ENCODE measurements at places on chromosomes 5 and 9. TPM values are rescaled to one million over a fixed set of nuclear protein-coding genes. Genes with fewer than 3 reads are reported as not detected.

Gene ITGA1
- total RNA-seq: 34.9 TPM

Gene PTPN3
- 6.8 TPM for total RNA-seq

Gene NRARP
- 4.9 TPM for total RNA-seq

Gene STC2
- 13.5 TPM for total RNA-seq

DNA sequence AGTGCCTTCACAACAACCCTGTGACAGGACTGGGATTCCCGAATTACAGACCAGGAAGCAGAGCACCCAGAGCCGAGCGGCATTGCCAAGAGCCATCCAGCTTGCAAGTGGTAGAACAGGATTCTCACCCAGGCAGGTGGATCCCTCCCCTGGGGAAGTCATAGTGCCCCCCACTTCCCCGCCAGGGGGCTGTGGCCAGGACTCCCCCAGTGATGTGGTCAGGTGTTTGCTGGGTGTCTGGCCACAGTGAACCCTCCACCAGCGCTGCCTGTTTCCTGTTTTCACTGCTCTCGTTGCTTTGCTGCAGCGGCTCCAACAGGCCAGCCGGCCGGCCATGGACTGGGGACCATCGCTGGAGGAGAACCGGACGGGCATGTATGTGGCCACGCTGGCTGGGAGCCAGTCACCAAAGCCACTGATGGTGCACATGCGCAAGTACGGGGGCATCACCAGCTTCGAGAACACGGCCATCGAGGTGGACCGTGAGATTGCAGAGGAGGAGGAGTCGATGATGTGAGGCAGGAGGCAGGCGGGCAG is 19.3 kb downstream of the SLC6A7 start:
- DNase-seq: no peak

Gene PCDHGA2
- total RNA-seq: 4.5 TPM

Gene MOB3B
- total RNA-seq: 1.6 TPM

GRCh38 chr5:79518718-79519117 is 4.8 kb upstream of the HOMER1 start:
- no peak for DNase-seq

DNA sequence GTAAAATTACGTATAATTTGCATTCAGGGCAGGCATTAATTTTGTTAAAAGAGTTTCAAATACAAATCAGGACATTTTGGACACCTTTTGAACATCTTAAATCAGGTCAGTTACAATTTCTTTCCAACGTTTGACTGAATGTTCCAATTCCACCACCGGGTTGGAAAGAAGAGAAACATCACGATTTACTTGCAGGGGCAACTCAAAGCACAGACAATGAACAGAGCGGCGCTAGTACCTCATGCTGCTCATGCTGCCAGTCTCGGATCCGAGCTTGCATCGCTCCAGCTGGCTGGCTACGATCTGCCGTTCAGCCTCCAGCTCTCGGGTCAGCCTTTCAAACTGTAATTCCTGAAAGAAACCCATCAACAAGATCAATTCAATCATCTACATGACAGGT is 339.5 kb downstream of the CTNND2 start:
- no peak for DNase-seq

- no peak for DNase-seq
These were observed 228.9 kb upstream of the IRX4 start for GRCh38 chr5:2111569-2112105.

Gene SHROOM1
- 7.2 TPM for total RNA-seq

Gene IL31RA
- total RNA-seq: not detected

Gene ZBTB5
- 7.8 TPM for total RNA-seq

DNA sequence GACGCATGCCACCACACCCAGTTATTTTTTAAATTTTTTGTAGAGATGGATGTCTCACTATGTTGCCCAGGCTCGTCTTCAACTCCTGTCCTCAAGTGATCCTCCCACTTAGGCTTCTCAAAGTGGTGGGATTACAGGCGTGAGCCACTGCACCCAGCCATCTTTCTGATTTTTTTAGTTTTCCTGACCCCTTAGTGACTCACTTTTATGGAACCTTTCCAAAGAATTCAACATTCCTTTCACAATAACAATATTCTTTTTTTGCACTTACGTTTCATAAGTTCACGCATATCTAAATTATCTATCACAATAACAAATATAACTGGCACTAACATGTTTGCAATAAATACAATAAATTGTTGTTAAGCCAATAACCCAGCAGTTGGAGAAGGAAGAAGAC is 8.5 kb downstream of the ELOVL7 start:
- no peak for DNase-seq

DNA sequence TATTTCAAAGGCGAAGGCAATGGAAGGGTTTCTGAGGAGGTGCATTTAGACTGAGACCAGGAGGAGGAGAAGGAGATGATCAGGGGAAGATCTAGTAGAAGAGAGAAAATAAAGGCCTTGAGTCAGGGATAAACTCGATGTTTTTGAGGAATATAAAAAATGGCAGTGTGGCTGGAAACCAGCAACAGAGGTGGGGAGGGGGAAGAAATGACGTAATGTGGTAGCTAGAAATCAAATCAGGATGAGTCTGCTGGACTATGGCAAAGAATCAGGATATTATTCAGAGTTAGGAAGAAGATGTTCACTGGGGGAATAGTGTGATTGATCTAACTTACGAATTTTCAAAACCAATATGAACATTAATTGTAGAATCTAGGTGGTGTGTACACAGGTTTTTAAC is 1673.9 kb upstream of the WWC1 start:
- DNase-seq: no peak

Gene KLF4
- 66.9 TPM for total RNA-seq

Gene SEMA4D
- 22.4 TPM for total RNA-seq

GRCh38 chr9:78314953-78315870 is 18.3 kb downstream of the PSAT1 start:
- no peak for DNase-seq

Gene CA9
- 2.8 TPM for total RNA-seq

Gene ORM2
- total RNA-seq: 1.6 TPM

Gene NOXA1
- total RNA-seq: 5.3 TPM

DNA sequence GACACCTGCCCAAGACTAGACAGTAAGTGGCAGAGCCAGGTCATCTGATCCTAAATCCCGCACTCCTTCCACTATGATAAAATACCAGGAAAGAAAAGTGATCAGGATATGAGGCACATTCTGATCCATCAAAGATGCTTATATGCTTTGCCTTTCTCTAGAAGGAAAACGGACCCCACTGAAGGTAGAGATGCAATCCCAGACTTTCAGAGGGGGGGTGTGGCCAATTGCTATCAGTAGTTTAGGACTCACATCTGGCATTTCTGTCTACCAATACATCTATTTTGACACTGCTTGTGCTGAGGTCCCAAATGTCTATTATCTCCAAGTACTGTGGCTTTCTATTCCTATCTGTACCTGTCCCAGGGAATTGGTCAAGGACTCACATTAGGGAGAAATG is 1.7 kb downstream of the TRIM52 start:
- no peak for DNase-seq

DNA sequence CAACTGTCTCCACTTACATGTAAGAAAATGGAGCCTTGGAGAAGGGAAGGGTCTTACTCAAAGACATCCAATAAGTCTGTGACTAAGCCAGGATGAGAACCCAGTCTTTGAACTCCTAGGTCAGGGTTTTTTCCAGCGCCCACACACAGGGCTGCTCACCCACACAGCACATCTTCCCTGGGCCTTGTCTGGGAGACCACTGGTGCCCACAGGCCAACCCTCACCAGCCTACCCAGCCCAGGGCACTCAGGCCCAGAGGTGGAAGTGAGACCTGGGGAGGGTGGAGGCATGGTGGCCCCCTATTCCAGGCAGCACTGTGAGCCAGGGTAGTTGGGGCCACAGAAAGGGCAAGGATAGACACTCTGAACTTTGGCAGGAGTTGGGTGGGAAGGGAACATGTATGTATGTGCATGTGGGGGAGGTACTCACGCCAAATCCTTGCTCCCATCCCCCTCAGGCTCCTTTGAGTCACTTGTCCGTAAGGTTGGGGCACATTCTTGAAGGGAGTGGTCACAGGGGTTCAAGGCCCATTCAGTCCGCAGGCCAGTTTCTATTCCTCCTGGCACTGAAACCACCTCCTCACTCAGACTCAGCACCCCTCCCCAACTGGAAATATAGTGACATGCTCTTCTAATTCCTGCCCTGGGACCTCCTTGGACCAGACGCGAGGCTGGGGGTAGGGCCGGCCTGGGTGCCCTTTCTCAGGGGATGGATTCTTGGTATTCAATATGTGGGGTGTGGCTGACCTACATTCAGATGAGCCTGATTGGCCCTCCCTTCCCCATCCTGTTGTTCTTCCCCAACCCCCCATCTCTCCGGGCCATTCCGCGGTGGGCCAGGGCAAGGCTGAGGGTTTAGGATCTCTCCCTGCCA is 2.9 kb upstream of the SLC4A9 start:
- DNase-seq: no peak

- no peak for DNase-seq
These were observed 558 bp downstream of the GRPEL2 start for GRCh38 chr5:149345892-149346222.

DNA sequence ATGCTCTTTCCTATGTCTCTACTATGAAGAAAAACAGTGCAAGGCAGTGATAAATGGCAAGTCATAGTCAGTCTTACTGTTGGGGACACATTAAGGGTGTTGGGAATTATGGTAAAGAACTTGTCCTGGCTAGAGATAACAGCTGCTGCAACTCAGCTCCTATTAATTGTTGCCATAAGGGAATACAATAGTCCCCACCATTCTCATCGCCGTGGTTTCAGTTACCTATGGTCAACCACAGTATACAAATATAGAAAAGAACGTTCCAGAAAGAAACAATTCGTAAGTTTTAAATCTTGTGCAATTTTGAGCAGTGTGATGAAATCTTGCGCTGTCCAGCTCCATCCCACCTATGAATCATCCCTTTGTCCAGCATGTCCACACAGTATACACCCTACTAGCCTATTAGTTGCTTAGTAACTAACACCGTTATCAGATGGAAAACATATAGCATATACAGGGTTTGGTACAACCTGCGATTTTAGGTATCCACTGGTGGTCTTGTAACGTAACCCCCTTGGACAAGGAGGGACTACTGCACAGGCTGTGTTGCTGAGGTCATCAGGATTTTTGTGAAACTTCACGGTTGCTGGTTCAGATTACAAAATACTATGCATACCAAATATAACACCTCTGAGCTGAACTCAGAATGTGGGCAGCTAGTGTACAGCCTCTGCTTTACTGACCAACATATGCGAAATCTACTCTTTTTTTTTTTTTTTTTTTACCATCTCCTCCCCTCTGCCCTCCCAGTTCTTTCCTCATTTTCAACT is 53.5 kb downstream of the ZFR start:
- DNase-seq: no peak

DNA sequence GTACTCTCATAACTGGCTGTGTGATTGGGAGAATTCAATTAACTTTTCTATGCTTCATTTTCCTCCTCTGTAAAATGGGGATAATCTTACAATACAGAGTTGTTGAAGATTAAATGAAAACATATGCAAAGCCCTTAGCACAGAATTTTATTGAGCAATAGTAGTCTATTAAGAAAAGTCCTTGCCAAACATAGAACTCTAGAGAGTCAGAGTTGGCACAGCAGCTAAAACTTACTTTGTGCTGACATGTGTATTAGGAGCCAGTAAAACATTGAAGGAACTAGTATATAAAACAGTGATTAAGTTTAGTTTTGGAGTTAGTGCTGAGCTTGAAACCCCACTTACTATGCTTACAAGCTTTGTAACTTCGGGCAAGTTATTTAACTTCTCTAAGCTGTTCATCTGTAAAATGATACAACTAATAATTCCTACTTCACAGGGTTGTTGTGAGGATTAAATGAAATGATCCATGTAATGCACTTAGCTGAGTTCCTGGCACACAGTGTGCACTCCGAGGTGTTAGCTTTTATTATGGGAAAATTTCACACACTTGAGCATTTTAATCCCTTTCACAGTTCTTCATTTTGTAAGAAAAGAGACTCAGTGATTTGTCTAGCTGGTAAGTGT is 20.0 kb upstream of the GRIN3A start:
- no peak for DNase-seq

DNA sequence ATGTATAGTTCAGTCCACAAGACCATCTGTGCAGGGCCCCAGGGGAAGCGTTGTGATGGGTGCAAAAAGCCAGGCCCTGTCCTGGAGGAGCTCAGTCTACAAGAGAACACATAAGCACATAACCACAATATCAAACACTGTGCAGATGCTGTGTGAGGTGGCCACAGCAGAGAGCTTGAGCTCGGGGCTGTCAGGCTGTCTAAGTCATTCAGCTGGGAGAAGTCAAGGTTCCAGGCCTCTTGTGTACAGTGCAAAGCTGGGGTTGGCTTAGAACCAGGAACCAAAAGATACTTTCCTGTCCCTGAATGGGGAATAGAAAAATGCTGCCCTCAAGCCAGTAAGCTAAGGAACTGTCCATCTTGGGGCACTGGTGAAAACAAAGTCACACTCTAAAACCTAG is 75.0 kb downstream of the PRDM6 start:
- DNase-seq: no peak

Data from left cardiac atrium (tissue), 4 donors.